ENCODE measurements at places on chromosomes 13 and 19.
A peak's percentile ranks its signal among the peaks of the same experiment; 100 is the strongest.

DNA sequence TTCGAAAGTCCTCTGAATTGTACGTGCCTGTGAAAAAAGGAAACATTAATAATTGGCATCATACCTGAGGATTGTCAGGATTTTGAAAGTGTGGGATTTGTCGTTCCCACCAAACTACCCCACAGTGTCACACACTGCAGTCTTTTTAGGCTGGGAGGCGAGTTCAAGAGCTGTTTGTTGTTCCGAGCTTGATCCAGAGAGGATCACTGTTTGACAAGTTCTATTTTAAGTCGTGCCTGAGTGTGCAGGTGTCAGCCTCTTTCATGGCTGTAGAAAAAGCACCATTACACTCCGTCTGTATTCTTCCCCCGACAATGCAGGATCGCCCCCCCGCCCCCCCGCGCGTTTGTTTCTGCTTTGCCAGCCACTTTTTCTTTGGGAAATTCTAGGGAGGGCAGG lies 635 bp upstream of the NBEA start:
- no peak for DNase-seq

DNA sequence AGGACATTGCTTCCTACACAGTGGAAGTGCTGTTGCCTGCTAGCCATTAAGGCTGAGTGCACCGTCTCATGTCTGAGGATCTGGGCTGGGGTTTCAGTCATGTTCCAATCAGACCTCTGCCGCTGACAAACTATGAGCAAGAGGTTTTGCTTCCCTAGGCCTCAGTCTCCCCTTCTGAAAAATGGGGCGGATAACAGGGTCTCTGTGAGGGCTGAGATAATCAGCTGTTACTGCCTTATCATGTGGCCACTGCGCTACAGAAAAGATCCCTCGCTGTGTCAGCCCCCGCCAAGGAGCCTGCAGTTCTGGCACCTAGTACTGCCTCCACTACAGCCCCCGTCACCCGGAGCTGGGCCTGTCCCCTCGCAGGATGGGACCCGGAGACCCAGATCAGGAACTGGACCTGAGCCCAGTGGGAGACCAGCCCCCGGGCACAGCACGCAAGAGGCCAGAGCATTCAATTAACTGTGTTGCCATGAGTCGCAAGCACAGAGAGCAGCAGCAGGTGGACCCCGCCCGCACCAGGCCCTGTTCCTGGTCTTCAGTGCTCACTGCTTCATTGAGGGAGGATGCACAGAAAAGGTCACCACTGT lies 3.0 kb upstream of the PNKP start:
- no peak for DNase-seq

- DNase-seq: no peak
Observed at GRCh38 chr13:79900356-79900755, 419.4 kb downstream of the NDFIP2 start.

GRCh38 chr13:35468195-35468594 lies 8.3 kb downstream of the MAB21L1 start:
- DNase-seq: peak; percentile 2

- peak; percentile 89 for DNase-seq
Observed at GRCh38 chr19:37655689-37656371, 565 bp upstream of the ZFP30 start.

DNA sequence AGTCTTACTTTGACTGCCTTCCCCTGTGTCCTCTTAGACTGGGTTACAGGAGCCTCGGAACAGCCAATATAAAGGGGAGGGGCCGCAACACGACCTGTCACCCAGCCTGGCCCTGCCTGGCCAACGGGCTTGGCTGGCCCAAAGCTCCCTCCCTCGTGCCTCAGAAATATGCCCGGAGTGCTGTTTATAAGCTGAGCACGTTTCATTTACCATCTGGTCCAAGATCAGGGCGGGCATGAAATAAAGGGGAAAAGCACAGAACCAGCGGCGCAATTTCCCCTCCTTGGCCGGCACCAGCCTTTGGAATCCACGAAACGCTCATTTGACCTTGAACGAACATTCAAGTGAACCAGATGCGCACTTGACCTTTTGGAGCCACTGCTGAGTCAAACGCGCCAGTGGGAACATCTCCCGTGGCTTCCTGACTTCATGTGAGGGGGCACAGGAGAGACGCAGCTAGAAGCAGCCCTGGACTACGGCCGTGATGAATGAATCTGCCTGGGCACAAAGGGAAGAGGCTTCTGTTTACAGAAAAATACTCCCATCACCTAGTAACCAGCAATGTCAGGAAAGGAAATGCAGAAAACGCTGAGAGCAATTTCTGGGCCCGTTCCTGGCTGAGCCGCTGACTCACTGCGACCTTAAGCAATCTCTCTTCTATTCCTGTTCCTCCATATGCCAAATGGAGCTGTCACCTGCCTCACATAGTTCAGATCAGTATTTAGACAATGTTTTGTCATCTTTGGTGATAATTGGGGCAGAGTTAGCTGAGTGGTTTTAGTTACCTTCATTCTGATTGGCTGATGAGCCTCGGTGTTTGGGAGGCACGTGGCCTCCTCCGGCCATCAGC lies 53.3 kb downstream of the RFX2 start:
- DNase-seq: peak; percentile 94

DNA sequence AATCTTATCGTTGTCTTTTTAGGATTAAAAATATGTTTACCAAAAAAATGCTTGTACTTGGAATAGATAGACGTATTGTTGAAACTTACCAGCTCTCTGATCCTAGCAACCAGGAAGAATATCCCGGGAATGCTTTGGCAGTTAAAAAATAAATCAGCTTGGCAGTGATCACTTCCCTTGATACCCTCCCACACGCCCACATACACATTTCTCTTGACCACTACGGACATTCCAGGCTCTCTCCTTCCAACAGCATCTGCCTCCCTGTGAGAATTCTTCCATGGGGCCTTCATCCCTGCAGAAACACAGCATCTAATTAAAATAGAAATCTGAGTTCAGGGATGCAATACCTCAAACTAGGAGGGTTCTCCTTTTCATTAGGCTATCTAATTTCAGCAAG lies 57.9 kb downstream of the THSD1 start:
- DNase-seq: peak; percentile 95

- peak; percentile 8 for DNase-seq
Observed at GRCh38 chr13:73870970-73871935, 263.0 kb downstream of the KLF12 start.

GRCh38 chr13:50326811-50327210 lies 311.6 kb downstream of the KCNRG start:
- DNase-seq: no peak

DNA sequence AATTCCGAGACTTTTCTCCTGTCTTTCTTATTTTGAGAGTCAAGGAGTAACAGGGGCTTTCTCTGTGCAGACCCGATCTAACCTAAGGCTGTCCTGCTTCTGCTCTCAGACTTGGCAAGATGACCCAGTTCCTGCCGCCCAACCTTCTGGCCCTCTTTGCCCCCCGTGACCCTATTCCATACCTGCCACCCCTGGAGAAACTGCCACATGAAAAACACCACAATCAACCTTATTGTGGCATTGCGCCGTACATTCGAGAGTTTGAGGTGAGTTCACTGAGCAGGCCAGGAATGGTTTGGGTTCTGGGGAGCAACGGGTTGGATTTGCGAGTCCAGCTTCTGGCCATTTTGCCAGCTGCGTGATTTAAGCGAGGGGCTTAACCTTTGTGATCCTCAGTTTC lies 1.0 kb downstream of the SNRNP70 start:
- DNase-seq: no peak

- peak; percentile 22 for DNase-seq
Observed at GRCh38 chr19:48735031-48735615, 5.3 kb downstream of the RASIP1 start.

GRCh38 chr13:51838240-51838846 lies 6.6 kb downstream of the TMEM272 start:
- peak; percentile 30 for DNase-seq

GRCh38 chr13:27149702-27150101 lies 21.9 kb downstream of the USP12 start:
- no peak for DNase-seq

DNA sequence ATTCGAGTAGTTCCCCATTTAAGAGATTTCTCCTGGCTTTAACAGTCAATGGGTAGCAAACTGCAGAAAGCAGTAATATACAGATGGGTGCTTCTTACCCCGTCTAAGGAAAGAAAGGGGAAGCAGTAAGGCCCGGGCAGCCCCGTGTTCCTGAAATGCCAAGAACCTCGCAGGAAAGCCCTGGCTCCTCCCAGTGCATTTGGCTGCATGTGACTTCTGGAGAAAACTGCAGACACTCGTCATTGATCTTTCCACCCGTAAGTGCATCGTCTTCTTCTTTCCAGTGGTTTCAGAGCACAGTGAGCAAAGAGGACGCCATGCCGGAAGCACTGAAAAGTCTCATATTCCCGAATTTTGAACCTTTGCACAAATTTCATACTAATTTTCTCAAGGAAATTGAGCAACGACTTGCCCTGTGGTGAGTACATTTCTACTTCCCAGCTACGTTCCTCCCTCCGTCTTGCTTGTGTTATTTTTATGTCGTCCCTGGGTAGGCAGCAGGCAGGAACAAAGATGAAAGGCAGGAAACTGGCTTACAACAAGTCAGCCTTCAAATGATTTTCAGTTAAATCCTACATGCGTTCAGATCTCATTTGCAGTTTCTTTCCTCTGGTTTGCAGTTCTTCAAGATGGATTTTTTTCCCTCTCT lies 165.2 kb downstream of the STK24 start:
- DNase-seq: no peak

DNA sequence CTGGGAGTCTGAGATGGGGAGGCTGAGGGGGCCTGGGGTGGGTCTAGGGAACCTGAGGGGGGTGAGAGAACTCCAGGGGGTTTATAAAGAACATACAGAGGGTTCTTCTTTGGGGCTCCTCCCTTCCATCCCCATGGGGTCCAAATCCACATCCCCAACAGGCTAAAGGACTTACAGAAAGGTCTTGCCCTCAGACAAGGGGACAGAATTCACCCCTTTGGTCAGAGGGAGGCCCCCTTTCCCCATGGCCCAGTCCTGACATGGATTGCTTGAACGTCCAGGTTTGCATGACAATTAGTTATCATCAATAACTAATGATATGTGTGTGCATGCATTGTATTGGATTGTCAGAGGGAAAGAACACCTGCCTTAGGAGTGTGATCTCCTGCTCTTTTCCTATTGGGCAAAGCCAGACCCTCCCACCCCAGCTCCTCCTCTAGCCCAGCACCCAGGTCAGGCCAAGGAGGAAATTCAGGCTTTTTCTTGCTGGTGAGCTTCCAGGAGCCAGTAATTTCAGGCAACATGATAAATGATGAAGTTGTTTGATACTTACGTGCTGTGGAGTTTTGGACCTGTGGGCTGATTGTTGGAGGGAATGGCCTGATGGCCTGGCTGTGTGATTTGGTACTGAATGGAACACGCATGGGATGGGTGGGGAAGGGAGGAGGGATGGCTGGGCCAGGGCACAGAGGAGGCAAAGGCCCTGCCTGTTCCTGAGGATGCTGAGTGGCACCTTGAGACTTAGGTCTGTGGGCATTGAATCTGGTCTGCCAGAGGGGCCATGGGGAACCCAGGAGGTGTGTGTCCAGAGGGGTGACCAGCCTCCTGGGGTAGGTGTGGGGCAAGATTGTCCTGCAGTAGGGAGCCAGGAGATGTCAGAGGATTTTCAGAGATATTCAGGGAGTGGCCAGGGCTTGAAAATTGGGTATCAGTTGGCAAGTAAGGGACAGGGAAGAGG lies 1.1 kb downstream of the KLHL26 start:
- peak; percentile 61 for DNase-seq

DNA sequence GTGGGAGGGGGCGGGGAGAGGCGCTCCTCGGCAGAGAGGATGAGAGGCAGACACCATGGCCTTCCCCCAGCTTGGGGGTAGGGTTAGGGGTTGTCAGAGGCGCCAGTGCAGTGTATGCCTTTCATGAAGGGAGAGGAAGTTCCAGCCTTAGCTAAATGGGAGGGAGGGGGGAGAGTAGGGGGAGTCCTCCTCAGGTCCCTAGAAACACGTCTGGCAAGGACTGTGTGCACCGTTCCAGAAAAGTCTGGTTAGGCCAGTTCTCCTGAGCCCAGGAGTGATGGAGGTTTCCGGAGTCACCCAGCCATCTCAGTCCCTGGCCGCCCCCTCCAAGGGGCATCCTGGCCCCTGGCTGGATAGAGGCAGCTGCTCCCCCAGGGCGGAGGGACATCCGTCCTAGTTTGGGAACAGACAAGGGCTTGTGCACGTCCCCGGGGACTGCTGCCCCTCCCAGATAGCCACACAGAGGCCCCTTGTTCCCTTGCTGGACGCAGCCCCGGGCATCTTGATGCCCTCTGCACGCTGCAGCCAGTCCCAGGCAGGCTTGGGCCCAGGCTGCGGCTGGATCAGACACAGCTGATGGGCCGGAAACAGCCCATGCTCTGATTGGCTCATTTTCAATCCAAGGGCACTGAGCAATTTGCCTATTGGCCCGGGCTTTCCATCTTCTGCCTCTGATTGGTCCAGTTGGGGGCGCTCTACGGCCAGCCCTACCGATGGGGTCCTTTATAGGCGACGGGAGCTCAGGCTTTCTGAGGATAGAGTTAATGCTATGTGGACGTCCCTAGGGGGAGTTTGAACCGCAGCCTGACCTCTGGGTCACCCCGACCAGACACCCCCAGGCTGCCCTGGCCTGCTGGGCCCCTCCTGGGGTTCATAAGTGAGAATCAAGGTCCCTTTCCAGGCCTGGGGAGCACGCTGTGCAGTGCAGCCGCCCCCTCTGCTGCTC lies 3.8 kb downstream of the S1PR2 start:
- DNase-seq: no peak

DNA sequence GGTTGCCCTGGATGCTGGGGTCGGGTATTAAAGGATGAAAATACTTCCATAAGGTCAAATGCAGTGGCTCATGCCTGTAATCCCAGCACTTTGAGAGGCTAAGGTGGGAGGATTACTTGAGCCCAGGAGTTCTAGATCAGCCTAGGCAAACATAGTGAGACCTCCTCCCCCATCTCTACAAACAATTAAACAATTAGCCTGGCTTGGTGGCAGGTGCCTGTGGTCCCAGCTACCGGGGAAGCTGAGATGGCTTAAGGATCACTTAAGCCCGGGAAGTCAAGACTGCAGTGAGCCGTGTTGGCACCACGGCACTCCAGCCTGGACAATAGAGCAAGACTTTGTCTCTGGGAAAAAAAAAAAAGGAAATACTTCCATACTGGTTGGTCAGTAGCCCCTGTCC lies 1.5 kb downstream of the KLK11 start:
- DNase-seq: no peak

DNA sequence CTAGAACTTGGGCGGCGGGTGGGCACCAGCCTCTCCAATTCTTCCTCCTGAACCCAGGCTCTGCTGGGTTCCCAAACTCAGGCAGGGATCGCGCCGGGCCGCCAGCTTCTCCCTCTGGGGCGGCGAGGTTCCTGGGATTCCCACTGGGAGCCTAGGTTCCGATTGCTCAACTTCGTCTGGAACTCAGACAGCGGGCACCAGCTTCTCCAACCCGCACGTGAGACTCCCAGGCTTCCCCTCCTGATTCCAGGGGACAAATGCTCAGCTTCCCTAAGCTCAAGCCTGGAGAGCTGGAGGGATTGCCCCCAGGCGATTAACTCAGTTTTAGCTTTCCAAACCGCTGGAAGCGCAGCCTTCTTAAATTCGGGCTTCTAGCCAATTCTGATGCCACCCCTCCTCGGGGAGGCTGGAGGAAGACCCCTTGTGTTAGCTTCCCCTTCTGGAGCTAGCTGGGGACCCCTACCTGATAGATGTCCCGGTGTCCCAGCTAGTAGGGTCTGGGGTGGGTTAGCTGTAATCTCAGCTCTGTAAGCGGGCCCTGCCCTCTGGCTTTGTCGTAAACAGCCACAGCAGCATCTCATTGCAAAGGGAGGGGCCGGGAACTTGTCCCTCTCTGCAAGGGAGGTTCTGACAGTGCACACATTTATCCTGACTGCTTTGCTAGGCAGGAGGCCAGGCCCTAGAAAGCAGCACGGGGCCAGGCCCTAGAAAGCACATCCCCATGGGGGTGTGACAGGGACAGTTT lies 671 bp downstream of the MCOLN1 start:
- DNase-seq: peak; percentile 16

GRCh38 chr13:96533408-96533807 lies 443.5 kb downstream of the HS6ST3 start:
- DNase-seq: no peak

Data from kidney tubule cell (primary cell).